Brain (organoid and tissue), 16 donors: ENCODE measurements at places on chromosomes 4 and X. TPM values are rescaled to one million over a fixed set of nuclear protein-coding genes. Genes with fewer than 3 reads are reported as not detected.

DNA sequence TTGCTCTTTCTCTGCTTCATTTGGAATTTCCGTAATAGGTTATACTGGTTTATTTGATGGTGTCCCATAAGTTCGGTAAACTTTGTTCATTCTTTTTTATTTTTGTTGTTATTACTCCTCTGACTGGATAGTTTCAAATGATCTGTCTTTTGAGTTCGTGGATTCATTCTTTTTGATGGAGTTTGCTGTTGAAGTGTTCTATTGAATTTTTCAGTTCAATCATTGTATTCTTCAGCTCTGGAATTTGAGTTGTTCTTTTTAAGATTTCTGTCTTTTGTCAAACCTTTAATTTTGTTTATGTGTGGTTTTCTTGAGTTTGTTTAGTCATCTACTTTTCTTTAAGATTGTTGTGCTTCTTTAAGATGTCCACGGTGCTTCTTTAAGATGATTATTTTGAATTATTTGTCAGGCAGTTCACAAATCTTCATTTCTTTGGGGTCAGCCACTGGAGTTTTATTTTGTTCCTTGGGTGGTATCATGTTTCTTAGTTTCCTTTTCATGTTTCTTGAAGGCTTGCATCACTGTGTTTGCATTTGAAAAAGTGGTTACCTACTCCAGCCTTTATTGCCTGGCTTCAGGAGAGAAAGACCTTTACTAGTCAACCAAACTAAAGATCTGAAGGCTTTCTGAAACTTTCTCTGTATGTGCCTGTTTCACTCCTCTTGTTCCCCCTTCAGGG, 154.8 kb upstream of the ANXA3 start:
- no peak for DNase-seq

DNA sequence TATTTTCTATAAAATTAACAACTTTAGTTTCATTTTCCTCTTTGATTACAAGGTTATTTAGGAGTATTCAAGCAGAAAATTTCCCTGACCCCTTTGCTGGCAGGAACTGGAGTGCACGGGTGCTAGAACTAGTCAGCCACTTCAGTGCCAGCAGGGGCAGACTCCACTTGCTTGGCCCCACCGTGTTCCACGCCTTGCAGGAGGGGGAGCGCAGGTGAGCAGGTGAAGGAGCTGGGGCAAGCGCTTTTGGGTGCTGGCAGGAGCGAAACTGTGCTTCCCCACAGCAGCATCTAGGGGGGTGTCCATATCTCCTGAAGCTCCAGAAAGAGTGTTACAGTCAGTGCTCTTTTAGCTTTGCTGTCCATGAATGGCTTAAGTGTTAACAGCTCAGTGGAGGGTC, 45.5 kb downstream of the MID2 start:
- DNase-seq: no peak

DNA sequence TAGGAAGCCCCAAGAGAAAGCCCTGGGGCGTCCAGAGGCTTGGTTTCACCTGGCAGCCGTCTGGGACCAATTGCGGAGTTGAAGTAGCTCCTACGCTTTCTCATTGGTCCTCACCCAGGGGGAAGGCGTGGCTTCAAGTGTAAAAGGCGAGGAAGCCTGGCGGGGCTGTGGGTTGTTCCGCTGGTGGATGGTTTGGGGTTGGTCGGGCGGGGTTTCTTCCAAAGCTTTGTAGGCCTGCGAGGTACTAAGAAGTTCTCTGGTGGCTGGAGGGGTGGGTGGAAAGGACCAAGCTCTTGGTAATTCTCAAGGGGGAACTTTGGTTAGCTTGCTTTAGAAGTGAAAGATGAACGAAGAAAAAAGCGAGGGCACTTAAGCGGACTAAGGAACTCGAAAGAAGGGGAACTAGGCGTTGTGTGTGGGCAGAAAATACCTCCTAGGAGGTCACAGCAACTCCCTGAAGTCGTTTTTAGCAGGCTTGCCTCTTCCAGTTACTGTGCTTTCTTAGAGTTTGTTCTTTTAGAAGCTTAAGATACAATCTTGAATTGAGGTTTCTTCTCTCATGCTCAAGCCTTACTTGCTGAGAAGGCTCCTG, 36.6 kb downstream of the CCNG2 start:
- no peak for DNase-seq

- peak; percentile 63 for DNase-seq
Measured at GRCh38 chr4:109411964-109412363, 21.7 kb upstream of the SEC24B start.

DNA sequence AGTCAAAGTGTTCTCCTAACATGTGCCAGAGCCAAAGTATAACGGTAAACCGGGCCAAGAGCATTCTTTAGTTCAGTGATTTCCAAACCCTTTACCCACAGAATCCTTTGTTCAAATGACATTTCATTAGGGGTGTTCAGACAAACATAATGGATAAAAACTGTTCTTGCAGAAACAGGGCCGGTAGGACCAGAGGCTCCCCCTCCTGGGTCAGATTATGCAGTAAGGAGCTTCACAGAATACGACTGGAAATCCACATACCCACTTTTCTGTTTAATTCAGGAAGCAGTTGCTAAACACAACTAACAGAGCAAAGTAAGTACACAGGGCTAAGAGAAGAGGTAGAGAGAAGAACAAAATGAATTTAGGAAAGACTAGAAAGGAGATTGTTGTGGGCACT, 46.6 kb upstream of the TMEM184C start:
- no peak for DNase-seq

DNA sequence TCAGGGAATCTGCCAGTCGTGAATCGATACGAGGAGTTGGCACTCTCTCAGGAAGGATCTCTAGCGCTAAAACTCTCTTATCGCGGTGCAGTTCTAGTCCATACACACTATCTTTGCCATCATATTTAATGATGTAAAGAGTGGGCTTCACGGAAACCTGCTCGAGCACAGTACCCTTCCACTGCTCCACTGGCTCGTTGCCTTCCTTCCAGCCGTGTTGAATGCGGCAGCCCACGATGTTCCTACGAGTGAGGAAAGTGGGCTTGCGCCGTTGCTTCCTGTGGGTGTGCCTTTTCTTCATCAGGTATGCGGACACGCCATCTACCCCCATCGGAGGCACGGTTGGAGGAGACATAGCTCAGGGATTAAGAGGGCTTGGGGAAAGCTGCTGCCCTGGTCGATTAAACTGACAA, 661 bp downstream of the SPIN4 start:
- DNase-seq: peak; percentile 60

- no peak for DNase-seq
Measured at GRCh38 chr4:180751009-180751408, 1492.2 kb upstream of the TENM3 start.

DNA sequence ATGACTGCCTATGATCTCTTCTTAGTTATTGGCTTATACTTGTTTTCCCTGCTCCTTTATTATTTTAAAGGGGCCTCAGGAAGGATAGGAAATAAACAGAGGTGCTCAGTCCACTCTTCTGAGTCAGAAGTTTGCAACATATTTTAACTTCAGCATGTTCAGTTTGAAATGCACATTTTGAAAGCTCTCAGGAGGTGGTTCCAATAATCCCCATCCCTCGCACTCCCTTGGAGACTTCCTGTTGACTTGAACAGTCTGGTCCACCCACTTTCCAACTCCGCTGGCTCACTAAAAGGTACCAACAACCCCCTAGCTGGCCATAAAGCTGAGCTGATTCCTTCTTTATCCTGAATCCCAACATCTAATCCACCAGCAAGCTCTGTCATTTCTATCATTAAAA, 78.3 kb upstream of the DUSP21 start:
- no peak for DNase-seq

DNA sequence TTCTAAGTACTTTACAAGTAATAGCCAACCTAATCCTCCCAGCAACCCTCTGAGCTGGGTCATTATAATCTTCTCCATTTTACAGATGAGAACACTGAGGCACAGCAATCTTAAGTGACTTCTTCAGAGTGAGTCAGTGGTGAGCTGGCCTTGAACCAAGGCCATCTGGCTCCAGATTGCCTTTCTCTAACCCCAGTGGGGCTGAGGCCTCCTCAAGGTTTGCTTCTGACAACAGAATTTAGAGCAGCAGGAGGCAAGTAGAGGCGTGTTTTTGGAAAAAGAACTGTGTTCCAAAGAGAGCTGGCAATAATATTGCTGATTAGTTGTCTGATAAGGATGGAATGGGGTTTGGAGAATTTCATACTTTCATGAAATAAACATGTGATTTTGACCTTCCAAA, 41.2 kb downstream of the PIR start:
- no peak for DNase-seq

- DNase-seq: no peak
Measured at GRCh38 chrX:72573158-72573511, 492 bp upstream of the HDAC8 start.

DNA sequence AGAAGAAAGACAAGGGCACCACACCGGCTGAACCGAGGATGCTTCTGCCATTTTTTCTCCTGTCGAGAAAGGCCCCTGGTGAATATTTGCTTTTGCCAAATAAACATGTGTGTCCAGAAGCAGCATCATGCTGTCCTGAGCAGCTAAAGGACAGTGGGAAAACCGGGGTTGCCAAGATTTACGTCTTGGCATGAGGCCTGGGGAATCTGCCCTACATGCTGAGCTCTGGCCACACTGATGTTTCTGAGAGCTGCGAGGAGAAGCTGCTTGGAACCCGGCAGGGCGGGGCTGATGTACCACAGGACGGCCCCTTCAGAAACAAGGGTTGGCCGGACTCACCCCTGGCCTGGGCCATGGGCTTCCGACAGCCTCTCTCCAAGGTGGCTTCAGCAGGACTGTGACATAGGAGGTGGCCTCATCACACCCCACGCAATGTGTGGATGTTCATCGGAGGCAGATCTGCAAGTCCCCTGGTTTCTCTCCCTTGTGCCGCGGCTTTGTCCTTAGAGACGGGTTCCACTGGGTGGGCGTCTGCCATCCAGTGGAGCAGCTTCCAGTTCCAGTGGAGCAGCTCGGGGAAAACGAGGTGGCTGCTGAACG, 42.2 kb upstream of the SORCS2 start:
- DNase-seq: no peak

DNA sequence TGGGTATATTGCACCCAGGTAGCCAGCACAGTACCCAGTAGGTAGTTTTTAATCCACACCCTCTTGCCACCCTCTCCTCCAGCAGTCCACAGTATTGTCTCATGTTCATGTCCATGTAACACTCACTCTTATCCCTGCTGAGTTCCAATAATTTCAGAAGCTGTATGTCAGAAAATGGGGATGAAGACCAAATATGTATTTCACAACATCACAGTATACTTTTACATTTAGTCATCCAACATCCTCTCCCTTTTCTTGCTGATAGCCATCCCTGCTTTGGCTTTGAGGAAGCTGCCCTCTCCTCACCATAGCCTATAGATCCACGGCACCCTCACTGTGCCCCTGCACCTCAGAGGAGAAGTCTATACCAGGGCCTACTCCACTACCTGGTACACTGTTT, 126.0 kb upstream of the LDB2 start:
- no peak for DNase-seq

GRCh38 chr4:42865572-42866189, 26.8 kb upstream of the GRXCR1 start:
- peak; percentile 77 for DNase-seq

GRCh38 chr4:24975510-24975909, 55.2 kb downstream of the LGI2 start:
- no peak for DNase-seq

GRCh38 chr4:77636902-77637301, 31.3 kb downstream of the CXCL13 start:
- DNase-seq: no peak

DNA sequence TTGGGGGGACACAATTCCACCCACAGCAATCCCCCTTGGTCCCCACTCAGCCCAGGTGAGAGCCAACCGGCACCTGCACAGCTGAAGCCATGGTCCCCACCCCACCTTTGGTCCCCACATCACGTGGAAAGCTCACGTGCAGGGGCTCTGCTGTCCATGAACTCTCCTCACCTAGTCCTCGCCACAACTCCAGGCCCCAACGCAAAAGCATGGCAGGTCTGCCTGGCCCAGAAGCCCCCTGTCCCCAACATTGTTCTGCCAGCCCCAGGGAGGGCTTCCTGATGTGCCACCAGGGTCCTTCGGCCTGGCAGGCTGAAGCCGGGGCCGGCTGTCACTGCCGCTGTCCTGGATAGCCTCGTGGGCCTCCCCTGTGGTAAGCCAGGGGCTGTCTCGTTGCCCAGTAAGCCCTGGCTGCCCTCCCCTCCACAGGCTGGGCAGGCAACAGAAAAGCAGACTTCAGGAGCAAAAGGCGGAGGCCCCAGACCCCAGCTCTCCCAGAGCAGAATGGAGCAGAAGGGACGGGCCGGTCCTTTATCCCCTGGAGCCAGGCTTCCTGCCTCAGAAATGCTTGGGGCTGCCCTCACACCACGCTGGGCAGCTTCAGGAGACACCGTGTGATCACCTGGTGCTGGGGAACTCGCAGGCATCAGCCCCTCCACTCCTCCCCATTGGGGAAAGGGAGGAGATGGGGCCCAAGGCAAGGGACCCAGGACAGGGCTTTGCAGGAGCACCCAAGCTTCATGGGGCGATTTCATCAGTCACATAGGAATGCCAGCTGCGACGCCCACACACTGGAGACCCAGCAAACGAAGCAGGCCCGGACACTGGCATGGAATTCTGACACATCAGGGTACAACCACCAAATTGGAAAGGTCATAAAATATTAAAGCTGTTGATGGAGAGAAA, 103.7 kb downstream of the ADRA2C start:
- DNase-seq: no peak

GRCh38 chr4:1786544-1787362, 6.3 kb upstream of the FGFR3 start:
- no peak for DNase-seq

DNA sequence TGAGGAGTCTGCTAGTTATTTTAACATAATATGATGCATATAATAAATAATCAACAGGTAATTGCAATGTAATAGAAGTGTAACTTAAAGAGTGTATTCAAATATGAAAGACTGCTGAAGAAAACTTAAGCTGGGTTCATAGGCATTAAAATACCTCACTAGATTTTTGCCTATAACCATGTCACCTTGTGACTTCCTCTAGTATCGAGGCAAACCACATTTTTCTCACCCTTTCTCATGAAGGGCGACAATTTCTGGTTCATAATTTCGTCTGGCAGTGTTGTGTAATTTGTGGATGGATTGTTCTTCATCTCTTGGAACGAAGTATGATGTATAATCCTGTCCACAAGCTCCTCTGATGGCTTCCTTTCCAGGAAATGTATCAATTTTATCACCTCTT, 16.0 kb downstream of the SULT1E1 start:
- no peak for DNase-seq

The PLK4 gene
- 2.5 TPM for polyA plus RNA-seq

The MAPK10 gene
- 31.1 TPM for polyA plus RNA-seq

The IQSEC2 gene
- polyA plus RNA-seq: 17.8 TPM

The TMPRSS11B gene
- not detected for polyA plus RNA-seq

The PLXNB3 gene
- polyA plus RNA-seq: 38.0 TPM

The NDUFB11 gene
- polyA plus RNA-seq: 257 TPM

The FREM3 gene
- 0.44 TPM for polyA plus RNA-seq

The FAAH2 gene
- polyA plus RNA-seq: 8.8 TPM

The DRP2 gene
- polyA plus RNA-seq: 0.92 TPM

The TRIM60 gene
- not detected for polyA plus RNA-seq

The CENPI gene
- 5.3 TPM for polyA plus RNA-seq

The ADH7 gene
- not detected for polyA plus RNA-seq
